ENCODE measurements at places on chromosomes 13 and 19.

DNA sequence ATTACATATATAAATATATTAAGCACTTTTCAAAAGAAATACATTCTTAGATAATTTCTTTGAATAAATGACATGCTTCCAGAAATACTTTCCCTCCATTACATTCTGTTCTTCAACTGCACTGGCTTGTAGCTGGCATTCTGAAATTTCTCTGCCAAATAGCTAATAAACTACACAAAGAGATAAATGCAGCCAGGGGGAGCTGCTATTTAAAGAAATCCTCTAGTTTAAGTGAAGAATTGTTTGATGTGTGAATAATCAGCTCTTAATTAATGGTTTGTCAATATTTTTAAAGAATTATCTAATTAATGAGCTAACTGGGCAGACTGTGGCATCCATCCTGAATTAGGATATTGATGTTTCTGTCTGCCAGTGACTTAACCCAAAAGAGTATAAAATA is 30.7 kb downstream of the SLC7A1 start:
- DNase-seq = no peak

- DNase-seq = no peak
Measured at GRCh38 chr13:39552246-39552645, 50.7 kb downstream of the LHFPL6 start.

DNA sequence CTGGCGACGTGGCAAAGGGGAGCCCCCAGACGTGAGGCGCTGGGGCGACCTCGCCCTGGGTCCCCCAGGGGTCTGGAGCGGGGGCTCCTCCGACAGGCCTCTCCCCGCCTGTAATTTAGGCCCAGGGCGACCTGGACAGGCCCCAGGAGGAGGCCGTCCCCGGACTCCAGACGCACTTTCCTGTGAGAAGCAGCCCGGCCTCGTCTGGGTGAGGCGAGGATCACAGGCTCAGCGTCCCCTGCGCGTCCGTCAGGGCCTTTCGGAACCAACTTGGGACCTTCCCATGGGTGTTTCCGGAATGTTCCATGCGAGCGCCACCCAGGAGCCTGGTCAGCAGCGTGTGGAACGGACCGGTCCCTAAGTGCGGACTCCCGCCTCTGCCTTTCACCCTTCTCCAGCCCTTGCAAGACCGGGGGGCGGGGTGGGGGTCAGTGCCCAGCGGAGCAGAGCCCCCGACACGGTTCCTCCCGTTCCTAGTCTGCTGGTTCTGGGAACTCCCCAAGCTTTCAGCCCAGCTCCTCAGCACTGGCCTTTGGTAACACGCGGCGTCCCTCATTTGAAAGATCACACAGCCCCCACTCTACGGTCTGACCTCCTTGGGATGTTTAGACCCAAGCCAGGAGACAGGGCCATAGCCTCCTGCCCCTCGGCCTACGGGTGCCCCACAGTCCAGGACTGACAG is 1.1 kb upstream of the GRTP1 start:
- DNase-seq = no peak

DNA sequence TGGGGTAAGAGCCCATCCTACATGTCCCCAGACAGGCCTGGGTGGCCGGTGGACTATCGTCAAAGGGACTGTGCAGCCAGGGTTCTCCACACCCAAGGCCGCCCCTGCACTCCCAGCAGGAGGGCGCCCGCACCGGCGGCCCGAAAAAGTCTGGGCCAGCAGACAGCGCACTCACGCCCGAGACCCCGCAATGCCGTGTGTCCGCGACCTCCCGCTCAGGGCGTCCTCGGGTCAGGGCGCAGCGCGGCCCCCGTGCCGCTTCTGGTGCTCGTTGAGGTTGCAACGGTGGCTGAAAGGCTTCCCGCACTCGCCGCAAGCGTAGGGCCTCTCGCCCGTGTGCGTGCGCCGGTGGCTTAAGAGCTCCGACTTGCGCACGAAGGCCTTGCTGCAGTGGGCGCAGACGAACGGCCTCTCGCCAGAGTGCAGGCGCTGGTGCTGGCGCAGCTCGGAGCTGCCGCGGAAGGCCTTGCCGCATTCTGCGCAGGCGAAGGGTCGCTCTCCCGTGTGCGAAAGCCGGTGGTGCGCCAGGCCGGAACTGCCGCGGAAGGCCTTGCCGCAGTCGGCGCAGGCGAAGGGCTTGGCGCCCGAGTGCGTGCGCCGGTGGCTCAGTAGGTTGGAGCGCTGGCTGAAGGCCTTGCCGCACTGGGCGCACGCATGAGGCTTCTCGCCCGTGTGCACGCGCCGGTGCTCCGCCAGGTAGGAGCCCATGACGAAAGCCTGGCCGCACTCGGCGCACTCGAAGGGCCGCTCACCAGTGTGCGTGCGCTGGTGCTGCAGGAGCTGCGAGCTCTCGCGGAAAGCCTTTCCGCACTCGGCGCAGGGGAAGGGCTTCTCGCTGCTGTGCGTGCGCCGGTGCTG is 2.8 kb upstream of the A1BG start:
- no peak for DNase-seq

DNA sequence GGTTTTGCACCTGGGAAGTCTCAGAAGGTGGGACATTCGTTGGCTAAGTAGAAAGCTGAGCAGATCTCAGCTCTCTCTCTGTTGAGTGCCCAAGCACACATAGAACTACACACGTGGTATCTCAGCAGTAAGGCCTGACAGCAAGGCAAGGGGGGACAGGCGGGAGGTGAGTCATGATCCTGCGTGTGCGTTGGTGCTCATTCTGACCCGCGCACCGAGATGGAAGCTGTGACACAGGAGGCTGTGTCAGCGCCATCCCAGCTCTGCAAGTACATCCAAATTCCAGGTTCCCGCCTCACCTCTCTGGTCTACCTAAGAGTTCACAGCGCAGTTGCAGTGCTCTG is 135.7 kb downstream of the USP12 start:
- no peak for DNase-seq

DNA sequence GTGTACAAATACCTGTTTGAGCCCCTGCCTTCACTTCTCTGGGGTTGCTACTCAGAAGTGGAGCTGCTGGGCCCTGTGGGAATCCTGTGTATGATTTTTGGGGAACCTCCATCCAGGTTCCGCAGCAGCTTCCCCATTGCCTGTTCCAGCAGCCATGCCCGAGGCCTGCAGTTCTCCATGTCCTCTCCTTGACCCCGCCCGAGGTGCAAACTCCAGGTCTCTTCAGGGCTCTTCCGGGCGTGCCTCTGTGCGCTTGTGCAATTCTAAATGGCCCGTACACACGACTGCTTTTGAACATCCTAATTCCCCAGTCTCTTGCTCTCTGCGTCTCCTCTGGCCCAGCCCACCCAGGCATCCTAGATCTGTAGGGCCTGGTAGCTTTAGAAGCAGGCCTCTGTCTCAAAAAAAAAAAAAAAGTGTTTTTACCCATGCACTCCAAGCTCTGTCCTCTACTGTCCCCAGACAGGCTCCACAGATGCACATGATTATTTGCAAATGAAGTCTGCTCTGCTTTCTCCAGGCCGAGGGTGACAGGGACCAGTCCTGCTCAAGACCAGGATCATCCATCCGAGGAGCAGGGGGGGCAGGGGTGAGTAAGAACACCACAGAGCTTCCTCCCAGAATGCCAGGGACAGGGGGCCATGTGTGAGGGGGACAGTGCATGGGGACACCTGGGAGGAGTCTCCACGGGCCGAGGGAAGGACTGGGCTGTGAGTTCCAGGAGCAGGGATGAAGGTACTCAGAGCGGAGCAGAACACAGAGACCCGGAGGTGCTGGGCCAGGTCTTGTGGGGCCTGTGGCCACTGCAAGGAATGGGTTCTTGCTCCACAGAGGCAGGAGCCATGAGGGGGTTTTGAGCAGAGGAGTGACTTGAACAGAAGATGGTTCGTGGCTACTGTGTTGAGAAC is 51.7 kb downstream of the SLC7A9 start:
- no peak for DNase-seq
